Activated CD8-positive, alpha-beta memory T cell treated with anti-CD3 and anti-CD28 coated beads for 1 hour (primary cell): ENCODE measurements at places on chromosomes 7 and 10.

- no peak for DNase-seq
Measured at GRCh38 chr10:3096149-3096548, 28.8 kb downstream of the PFKP start.

DNA sequence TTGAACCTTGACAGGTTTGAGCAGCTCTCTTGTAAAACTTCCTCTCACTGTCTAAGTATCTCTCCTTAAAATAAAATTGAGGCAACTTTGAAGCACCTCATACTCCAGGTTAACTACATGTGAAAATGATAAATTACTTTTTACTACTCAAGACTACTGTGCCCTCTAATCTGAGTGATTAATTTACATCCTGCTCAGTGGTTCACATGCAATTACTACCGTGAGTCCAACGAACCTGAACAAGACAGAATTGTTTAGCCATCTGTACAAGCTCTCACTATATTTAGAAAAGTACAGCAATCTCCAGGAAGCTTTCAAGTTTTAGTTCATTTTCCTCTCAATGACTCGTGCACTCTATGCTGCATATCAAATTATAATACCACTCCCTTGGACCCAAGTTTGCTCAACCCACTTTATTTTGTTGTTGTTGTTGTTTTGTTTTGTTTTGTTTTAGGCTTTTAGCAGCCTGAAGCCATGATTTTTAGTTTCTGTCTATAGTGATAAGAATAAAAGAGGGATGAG is 21.2 kb downstream of the PDE1C start:
- no peak for DNase-seq

GRCh38 chr10:24959382-24959730 is 7.0 kb upstream of the PRTFDC1 start:
- DNase-seq = no peak

DNA sequence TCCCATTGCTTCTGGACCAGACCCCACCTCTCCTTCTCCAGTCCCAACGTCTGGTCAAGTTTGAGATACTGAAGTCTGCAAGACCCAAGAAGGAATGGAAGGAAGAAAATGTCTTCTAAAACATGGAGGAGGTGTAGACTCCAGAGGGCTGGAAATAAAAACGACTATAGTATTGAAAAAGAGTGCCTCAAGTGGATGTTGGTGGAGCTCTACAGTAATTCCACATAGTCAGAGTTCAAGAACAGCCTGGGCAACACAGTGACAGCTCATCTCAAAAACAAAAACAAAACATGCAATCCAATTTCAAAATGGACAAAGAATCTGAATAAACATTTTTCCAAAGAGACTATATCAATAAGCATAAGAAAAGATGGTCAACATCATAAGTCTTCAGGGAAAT is 2.3 kb upstream of the PCGF6 start:
- no peak for DNase-seq

GRCh38 chr10:102120142-102120990 is at the start of gene LDB1:
TSS of gene LDB1 (minus strand) at chr10:102120368. CDS start at chr10:102120110, 258 bp downstream.
- peak; percentile 45 for DNase-seq
